EH (cell line): ENCODE measurements at places on chromosomes 16 and 17.

DNA sequence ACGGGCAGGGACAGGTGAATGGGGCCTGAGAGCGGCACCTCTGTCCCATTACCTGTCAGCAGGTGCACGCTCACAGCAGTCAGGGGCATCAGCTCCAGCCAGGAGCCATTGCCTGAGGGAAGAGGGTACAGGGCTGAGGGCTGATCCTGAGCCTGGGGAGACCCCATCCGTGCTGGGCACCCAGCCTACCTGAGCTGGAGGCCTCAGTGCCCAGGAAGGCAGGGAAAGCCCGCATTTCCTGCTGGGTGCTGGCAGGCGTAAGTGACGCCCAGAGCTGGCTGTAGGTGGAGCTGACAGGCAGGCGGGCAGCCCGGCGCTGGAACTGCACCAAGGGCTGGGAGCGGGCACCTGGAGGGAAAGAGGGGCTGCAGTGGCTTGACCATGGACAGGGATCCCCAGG is 7.4 kb downstream of the FAM171A2 start:
- no peak for DNase-seq

GRCh38 chr17:29062215-29062614 is 19.3 kb downstream of the PIPOX start:
- no peak for DNase-seq

- no peak for DNase-seq
These were observed 65.9 kb downstream of the DNAH3 start for GRCh38 chr16:21084631-21085225.

- no peak for DNase-seq
These were observed 52.7 kb downstream of the BEAN1 start for GRCh38 chr16:66479661-66480264.

GRCh38 chr17:63275318-63275970 is 170.7 kb downstream of the CYB561 start:
- peak; percentile 95 for DNase-seq

DNA sequence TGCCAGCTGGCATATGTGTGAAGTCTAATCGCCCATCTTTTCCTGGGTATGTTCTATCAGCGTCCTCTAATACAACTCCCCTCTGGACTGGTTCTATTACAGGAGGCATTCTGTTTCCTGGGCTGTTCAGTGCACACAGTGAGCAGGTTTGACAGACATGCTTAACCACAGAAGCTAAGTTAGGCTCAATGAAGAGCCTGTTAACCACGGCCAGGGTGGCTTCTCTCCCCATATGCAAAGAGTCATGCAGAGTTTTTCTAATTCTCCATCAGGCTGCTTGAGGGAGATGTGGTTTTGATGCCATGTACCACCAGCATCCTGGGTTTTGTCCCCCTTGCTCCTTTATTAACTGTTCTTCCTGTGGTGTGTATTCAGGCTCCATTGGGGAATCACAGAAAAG is 57.2 kb upstream of the ALOX12 start:
- no peak for DNase-seq

DNA sequence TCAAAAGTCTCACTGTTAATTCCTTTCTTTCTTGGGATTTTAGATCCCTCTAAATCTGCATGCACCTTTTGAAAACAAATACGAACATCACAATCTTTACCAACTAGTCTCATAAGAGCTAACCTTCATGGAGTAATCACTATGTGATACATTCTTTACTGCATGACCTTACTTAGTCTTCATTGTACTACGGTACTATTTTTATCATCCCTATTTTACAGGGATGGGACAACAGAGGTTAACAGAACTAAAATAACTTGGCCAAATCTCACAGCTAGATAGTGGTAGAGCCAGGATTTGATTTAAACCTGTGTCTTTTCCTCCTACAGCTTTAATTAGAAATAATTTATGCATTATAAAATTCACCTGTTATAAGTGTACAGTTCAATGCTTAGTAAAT is 32.9 kb upstream of the TAOK1 start:
- DNase-seq = no peak

DNA sequence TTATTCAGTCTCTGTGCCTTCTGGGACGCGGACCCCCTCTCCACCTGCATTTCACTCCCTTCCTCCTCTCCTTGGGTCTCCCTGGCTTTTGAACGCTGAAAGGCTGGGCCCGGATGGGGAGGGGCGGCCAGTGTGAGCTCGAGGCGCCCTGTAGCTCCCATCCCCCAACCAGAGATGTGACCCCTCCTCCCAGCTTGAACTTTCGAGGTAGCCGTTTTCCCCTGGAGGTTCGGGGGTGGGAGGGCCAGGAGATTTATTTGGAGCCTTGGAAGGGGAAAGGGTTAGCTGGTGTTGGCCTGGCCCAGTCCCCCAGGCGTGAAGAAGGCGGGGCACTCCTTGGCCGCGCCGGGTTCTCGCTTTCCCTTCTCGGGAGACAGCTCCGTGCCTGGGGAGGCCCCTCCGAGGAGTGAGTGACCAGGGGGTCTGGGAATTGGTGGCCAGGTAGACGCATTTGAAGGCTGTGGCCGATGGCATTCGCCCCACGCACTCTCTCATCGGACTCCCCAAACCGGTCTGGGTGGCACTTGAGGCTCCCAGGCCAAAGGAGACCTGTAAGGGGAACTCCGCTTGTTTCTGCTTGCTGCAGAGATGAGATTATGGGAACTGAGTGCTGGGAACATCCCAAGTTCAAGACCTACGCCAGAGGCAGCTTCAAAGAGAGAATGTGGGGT is 942 bp downstream of the LDAF1 start:
- no peak for DNase-seq

DNA sequence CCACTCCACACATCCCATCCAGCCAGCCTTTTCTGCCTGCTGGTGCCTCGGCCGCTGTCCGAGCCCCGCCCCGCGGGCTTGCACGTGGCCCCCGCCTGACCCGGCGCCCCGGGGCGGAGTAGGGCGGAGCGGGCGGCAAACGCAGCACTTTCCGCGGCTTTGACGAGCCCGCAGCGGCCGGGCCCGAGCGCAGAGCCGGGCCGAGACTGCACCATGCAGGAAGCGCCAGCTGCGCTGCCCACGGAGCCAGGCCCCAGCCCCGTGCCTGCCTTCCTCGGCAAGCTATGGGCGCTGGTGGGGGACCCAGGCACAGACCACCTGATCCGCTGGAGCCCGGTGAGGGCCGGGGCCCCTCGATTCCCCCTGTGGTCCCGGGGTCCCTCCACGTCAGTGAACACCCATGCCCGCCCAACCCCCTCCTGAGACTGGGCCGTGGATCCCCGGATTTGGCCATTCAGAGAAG is at the start of gene HSF4:
Gene HSF4 (plus strand): TSS at position 147 of the 463 bp plus-strand sequence. CDS start 67 bp downstream, at position 214.
- DNase-seq = peak; percentile 46

GRCh38 chr17:4548061-4548461 is 7.1 kb downstream of the MYBBP1A start:
- no peak for DNase-seq

DNA sequence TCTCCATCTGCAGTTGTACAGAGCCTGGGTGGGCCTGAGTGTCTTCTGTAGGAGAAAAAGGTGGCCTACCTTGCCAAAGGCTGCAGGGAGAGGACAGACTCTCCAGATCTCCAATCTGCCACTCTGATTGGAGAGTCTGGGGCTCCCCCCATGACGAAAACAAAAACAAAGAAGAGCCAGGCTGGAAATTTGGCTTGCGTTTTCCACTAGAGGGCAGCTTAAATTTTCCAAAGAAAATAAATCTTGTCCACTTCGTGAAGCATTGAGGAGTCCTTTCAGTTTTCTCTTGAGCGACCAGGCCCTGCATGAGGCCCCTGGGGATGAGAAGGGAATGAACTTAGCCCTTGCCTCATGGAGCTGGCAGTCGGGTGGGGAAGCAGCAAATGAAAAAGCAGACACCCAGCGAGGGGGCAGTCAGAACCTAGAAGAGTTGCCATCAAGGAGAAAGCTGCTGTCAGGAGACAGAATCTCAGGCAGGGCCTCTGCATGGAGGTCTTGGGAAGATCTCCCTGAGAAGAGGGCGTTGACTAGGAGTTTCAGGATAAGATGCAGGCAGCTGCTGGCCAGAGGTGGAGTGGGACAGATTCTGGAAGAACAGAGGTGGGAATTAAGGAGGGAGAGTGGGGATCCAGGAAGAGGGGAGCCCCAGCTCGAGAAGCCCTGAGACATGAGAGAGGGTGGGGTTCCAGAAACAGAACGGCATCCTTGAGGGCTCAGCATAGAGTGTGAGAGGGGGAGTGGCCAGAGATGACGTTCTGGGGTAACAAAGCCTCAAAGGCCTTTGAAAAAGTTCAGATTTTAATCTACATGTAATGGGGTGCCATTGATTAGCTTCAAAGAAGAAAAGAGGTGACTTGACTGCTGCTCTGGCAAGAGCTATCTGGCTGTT is 8.4 kb upstream of the SHCBP1 start:
- peak; percentile 67 for DNase-seq

DNA sequence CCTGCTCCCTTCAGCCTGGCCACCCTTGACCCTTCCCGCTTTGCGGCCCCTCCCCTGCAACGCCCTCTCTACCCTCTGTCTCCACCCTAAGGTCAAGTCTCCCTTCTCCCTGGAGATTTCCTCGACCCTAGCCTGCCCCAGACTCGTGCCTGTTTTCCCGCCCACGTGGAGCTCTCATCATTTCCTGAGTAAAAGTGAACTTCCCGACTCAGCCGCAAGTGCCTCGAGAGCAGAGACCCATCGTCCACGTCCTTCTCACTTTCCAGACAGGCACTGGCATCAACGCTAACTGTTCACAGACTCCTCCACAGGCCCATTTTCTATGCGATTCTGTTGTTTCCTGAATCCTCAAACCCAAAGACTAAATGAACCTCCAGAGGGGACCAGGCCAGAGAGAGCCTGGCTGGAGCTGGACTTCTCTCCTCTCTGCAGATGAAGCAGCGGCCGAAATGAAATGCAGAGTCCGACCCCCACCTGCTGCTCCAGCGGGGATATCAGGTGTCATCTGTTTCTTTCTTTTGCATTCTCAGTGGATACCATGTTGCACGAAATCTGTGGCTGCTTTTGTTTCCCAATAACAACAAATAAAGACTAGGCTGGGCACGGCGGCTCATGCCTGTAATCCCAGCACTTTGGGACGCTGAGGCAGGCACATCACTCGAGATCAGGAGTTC is 52.5 kb downstream of the RTN4RL1 start:
- no peak for DNase-seq

GRCh38 chr16:28317040-28317880 is 24.9 kb downstream of the SBK1 start:
- DNase-seq = peak; percentile 62

DNA sequence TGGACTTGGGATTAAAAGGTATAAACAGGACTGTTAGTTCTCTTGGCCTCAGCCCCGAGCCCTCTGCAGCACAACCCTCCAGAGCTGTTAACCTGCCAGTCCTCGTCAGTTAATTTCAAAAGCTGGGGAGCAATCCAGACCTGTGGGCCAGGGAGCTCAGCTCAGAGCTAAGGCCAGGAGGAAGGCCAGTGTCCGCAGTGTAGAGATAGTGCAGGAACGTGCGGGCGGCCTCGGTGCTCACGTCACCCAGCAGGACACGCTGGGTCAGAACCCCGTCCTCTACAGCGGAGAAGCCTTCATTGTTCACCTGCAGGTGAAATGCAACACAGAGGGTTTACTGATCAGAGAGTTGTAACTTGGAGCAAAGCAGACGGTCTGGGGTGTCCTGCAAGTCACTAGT is 15.4 kb upstream of the NLRC3 start:
- DNase-seq = no peak

- DNase-seq = no peak
These were observed at the start of gene LAT for GRCh38 chr16:28984619-28985135. Gene LAT, plus strand, starts transcription at chr16:28985052. Its CDS starts 366 bp downstream, at chr16:28985418.

DNA sequence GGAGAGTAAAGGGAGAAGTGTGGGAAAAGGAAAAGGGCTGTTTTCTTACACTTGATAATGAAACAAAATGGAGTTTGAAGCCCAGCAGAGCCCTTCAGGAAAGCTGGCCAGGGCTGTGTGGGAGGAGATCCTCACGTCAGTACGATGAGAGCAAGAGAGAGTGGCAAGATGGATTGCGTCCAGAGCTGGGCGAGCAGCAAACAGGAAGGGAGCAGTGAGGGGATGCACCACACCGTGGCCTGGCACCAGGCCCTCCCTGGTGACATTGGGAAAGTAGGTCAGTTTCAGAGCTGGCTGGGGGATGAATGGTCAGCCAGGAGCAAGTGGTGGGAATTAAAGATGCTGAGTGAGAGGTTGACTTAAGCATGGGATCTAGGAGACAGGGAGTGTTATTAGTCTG is 273.6 kb downstream of the GRIN2A start:
- no peak for DNase-seq

- DNase-seq = peak; percentile 54
These were observed 14.0 kb upstream of the RNF135 start for GRCh38 chr17:30956764-30957374.

DNA sequence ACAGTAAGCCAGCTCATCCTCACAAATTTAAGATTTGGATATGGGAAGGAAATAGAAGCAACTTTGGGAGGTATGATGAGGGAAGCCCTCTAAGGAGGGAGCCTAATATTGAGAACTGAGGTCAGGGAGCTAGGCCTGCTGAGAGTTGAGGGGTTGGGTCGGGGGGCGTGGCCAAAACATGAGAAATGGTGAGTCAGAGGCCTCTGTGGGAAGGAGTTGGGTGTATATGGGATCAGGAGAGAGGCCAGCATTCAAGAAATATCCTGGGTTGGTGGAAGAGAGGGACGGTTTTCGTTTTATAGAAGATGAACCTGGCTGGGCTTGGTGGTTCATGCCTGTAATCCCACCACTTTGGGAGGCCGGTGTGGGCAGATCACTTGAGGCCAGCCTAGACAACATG is 48.4 kb downstream of the CLEC16A start:
- DNase-seq = peak; percentile 88

DNA sequence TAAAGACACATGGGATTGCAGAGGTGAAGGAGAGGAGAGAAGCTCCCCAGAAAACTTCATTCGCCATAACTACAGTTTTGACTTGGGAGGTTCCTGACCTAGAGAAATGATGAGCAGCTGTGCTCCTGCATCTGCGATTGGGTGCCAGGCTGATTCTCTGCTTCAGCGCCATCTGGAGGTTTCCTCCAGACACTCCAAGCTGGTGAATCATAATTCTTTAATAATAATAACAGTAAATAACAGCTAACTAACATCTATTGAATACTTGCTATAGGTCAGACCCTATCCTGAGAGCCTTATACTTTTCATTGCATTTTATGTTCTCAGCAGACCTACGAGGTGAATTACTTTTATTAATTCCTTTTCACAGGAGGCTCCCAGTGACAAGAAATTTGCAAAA is 575.8 kb downstream of the TOX3 start:
- DNase-seq = peak; percentile 36

- no peak for DNase-seq
These were observed 22.0 kb downstream of the CLUH start for GRCh38 chr17:2689411-2690164.

DNA sequence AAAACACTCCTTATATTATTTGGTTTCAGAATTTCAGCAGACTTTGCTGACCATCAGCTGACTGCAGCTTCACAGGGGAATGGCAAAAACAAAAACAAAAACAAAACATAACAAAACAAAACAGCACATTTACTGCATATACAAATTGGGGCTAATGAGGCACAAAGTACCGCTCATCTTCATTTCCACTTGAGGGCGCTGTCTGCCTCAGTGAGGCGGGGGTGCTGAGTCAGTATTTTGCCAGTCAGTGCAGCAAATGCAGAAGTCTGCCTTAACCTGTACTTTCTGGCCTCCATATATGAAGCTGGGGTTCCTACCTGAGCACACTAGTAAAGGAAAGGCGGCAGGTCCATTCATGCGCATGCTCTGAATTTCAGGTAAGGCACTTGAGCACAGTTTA is 13.5 kb upstream of the DYNLRB2 start:
- DNase-seq = peak; percentile 48
